Omental fat pad (tissue), 4 donors: ENCODE measurements at places on chromosomes 1 and 21. TPM values are rescaled to one million over a fixed set of nuclear protein-coding genes. Genes with fewer than 3 reads are reported as not detected.

DNA sequence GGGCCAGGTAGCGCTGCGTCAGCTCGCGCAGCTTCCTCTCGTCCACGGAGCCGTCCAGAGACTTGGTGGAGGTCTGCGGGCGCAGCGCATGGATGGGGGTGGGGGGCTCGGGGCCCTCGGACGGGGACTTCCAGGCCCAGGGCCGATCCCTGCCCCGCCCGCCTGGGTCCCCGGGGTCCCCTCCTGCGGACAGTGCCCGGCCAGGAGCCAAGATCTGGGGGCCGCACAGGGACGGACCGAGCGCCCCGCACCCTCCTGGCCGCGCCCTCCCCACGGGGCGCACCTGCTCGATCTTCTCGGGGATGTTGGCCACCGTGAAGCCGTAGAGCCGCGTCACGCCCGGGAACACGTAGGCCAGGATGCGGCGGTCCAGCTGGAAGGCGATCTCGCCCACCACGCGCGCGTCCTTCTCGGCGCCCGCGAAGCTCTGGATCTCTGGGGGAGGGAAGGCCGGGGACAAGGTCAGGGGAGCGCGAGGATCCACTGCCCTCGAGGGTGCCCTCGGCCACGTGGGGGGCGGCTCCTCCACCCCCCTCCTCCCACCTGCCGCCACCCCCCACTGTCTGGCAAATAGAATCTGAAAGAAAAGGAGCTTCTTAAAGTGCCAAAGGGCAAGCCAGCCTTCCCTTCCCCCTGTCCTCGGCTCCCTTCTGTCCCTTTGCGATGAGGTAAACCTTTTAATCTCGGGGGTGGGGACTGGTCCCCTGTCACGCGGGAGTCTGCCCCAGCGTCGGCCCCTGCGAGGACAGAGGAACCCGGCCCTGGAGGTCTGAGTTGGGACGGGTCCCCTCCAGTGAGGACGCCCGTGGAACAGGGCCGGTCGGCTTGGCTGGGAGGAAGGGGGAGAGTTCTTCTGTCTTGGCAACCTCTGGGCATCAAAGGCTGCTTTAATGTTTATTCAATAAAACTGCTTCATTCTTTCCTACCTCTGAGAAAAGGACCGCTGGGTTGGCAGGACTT lies 6.5 kb upstream of the FTCD start:
- DNase-seq, result peak; percentile 14

- DNase-seq, result no peak
Measured at GRCh38 chr1:150981177-150981804, 801 bp upstream of the ANXA9 start.

Gene CCDC181
- total RNA-seq, result 0.19 TPM

GRCh38 chr1:227736814-227737432 lies 1.7 kb downstream of the SNAP47 start:
- DNase-seq, result no peak

GRCh38 chr1:182568647-182569284 lies 20.3 kb downstream of the RNASEL start:
- DNase-seq, result no peak

DNA sequence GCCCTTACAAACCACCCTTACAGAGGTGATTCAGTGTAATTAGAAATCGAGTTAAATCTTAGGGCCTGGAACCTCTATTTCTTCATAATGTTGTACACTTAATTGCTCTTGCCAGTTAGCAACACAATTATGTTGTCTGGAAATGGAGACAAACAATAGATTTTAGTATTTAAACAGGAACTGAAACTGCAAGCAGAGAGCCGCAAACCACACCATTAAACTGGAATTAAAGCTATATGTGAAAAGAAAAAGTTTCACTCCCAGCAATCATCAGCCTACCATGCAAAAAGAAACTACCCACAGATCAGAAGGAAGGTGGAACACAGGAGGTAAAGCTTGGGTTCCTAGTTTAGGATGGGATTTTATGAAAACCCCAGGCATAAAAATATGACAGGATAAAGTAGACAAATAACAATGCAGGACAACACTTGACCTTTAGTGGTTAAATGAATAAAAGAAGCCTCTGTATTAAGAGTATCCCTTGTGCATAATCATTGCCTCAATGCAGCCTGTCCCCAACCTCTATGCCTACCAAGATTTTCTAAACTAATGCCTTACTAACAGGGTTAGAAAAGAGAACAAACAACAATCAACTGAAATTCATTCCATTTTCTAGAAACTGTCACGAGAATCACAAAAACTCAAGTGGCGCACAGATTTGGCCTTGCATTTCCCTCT lies 304.3 kb upstream of the ESRRG start:
- DNase-seq, result no peak

DNA sequence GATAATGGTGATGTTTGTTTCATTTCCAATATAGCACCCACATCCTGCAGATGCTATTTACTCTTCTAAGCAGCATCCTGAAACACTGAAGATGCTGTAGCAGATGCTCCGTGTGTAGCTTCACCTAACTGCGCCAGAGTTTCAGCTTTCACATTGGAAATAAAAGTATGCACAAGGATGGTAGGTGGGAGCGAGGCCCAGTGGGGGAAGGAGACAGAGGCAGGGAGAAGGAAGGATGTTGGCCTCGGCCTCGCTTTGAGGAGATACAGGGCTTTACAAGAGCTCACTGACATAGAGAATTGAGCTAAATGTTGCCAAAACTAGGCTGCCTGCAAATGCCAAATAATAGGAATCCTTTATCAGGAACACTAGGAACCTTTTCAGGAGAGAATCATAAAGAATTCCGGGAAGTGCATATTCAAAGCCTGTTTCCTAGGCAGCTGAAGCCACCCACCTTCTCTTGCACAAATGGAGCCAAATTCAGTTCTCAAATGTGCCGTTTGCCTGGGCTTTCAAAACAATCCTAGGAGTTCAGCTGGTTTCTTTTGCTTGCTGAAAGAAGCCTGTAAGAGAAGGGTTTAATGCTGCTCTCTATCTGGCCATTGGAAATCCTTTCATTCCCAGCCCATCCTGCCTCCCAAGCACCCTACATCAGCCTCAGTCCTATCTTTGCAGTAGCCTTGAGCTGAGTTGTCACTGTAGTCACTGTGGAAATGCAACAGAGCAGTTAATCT lies 135.4 kb upstream of the ATP1B1 start:
- DNase-seq, result no peak

GRCh38 chr21:46268371-46268770 lies 17.0 kb downstream of the MCM3AP start:
- no peak for DNase-seq

GRCh38 chr1:211473823-211474222 lies 18.1 kb downstream of the RD3 start:
- no peak for DNase-seq

GRCh38 chr1:180742663-180743062 lies 110.8 kb downstream of the XPR1 start:
- no peak for DNase-seq

Gene ACOT11
- 3.8 TPM for total RNA-seq

DNA sequence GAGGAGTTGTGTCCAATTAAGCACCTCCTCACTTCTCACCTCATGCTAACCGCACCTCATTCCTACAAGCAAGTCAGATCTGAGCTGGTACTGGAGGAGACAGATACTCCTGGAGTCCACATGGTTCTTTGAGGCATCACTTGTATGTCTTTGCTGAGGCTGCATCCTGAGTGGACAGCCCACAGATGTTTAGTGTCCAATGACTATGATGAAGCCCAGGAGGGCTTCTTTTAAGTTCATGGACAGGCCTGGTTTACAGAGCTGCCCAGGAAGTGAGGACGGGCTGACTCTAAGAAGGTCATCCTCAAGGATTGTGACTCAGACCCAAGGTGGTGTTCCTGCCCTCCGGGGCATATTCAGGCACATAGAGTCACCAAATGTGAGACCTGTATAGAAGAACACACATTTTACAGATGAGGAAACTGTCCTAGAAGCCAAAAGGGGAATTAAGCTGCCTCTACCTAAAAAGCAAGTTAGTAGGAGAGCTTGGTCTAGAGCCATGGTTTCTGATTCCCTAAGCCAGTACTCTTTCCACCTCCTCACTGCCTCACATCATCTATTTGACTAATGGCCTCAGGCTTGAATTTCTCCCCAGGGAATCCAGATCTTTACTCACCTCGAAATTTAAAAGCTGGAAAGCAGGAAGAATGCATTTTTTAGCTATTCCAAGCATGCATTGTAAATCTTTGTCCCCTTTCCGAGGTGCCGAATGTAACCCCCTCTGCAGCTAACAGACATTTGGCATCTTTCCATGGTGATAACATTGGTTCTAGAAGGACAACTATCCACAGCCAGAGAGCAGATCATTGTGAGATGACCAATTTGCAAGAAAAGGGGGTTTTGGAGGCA lies 228.1 kb downstream of the OMA1 start:
- DNase-seq, result no peak

DNA sequence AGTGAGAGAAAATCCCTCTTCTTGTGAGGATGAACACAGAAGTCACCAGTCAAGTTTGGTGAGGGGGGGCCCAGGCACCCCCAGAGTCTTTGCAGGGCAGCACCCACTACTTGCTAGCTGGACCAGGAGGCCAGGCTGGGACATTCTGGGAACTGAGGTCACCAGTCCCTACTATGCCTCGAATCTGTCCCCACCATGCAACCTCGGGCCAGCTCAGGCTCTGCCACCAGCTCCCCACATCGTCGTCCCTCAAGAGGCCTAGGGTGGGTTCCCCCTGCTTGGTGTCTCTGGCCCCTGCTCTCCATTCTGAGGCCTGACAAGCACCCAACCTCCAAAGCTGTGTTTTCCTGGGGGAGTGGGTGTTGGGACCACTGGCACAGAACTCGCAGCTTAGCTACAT lies 22.2 kb upstream of the ZNF678 start:
- DNase-seq, result no peak

Gene KIF2C
- 0.44 TPM for total RNA-seq

Gene CLDN17
- total RNA-seq, result not detected

- DNase-seq, result no peak
Measured at GRCh38 chr1:3289502-3289901, 165.0 kb upstream of the ARHGEF16 start.

DNA sequence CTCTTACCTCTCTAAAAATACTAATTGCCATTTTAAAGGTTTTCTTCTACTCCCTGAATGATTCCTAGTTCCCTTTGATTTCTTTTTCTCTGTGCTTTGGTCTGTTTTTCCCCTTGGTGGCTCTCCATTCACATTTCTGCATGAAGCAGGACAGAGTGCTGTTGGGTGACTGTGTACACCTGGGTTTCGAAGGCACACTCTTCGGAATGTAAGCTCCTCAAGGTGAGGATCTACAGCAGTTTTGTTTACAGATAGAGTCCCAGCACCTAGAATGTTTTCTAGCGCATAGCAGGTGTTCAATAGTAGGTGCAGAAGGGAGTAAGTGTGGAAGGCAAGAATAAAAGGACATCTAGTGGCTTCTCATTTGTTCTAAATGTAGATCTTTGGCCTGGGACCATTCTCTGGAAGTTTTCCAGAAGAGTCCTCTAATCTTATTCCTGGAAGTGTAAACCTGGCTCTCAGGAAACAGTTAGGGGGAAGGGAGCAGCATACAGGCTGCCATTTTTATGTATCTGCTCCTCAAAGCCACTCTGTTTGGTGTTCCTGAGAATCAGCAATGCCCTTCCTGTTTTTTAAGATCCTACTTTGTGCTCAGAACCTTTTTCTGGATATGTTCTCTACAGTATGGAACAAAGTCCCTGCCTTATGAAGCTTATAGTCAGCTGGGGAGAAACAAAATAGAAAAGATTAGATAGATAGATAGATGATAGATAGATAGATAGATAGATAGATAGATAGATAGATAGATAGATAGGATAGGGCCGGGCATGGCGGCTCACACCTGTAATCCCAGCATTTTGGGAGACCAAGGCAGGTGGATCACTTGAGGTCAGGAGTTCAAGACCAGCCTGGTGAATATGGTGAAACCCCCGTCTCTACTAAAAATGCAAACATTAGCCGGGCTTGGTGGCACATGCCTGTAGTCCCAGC lies 22.8 kb upstream of the EFNA1 start:
- DNase-seq, result no peak

Gene HTR1D
- total RNA-seq, result not detected

- no peak for DNase-seq
Measured at GRCh38 chr1:239939602-239940001, 152.1 kb upstream of the FMN2 start.
